Tongue (tissue), 3 donors: ENCODE measurements at places on chromosomes 3 and 15. TPM values are rescaled to one million over a fixed set of nuclear protein-coding genes. Genes with fewer than 3 reads are reported as not detected.

KIF15 gene
- total RNA-seq: 8.8 TPM

EPHB1 gene
- 13.3 TPM for total RNA-seq

TJP1 gene
- 76.2 TPM for total RNA-seq

TGM5 gene
- 6.8 TPM for total RNA-seq

STARD9 gene
- total RNA-seq: 31.1 TPM

CTXND1 gene
- total RNA-seq: 1.2 TPM
